ENCODE measurements at places on chromosomes 7 and 10.

DNA sequence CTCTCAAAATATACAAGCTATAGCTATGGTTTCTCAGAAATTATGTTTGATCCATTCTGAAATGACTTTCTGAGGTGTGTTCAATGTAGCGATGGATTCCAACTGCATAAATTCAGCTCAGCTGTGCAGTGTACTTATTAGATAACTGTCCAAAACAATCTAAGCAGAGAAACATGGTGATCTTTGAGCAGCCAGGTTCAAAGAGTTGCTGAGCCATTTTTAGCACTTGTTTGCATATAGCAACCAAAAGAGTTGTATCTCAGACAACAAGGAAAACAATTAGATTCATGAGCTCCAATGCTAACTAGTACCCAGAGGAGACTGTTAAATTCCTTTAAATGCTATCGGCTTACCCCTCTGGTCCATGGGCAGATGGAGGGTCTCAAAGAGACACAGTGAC lies 15.9 kb upstream of the KCNIP2 start:
- H3K36me3 ChIP-seq, result no peaks in the 10 kb centered on the region
- no peak for DNase-seq
- peaks cover 27% of the 10 kb centered on the region for H3K4me1 ChIP-seq

DNA sequence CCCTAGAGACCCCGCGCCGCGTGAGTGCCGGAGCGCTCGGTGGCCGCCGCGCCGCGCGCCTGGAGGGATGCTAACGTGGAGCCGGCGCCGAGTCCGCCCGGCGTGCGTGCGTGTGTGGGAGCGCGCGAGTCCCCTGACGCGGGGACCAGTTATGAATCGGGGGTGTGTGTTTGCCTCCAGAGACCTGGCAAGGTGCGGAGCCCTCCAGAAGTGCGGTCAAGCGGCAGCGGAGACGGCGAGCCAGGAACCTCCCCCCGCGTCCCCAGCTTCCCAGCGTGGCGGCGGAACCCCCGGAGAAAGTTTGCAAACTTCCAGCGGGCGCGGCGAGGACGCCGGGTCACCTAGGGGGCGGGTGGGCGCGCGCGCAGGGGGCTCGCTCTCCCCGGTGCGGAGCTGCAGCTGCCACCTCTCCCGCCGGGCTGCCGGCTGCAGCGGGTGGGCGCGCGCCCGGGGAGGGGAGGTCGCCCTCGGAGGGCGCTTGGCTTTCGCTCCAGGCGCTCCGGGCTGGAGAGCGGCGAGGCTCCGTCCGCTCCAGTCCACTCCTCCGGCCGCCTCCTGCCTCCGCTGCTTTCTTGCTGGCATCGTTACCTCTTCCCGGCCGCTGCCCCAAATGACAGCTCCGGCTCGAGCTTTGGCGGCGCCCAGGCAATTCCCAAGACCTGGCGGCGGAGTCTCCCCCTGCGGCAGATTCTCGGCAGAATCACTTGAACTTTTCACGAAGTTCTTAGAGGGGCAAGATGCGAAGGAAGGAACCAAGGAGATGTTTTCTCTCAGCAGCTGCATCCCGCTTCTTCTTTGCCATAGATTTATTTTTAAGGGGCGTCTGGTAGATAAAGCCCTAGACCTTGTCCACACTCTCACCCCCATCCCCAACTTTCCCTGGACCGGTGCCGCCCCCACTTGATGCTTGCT lies 2.3 kb upstream of the CREB5 start:
- H3K36me3 ChIP-seq, result no peaks in the 10 kb centered on the region
- H3K4me1 ChIP-seq, result no peaks in the 10 kb centered on the region
- DNase-seq, result peak; percentile 57
- H3K27me3 ChIP-seq, result peaks cover 58% of the 10 kb centered on the region
- peak overlapping the region; percentile 61 for H3K4me3 ChIP-seq

DNA sequence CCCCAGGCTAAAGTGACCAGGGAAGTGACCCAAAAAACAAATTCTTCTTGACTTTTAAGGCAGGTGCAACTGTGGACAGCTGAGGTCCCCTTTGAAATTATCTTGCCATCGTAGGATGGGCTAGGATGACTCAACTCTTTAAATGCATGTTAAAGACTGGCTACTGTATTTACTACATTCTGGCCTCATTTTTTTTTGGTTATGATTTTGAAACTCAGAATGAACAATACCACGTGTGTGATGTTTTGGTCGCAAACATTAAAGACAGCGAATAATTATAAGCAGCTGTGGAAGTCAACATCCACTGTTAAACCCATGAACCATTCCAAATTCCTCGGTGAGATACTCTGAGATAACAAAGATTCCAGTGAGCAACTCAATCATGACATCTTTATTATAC lies 1.2 kb upstream of the SLC13A4 start:
- no peaks in the 10 kb centered on the region for H3K4me1 ChIP-seq

DNA sequence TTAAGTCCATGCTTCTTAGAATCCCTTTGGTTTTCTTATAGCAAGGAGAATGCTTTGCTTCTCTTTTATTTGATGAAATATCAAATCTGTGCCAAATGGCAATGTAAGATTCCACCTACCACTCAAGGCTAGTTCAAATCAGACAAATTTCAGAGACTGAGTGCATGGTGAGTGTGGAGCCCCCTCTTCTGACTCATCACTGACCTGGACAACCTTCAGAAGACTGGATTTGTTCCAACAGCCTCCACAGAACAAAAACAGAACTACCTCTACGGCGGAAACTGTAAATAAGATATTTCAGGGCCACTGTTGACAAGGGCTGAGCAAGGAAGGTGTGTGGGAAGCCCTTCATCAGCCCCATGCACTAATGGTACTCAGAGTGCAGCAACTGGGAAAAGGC lies 21.1 kb downstream of the NCAPG2 start:
- no peaks in the 10 kb centered on the region for H3K27me3 ChIP-seq
- no peaks in the 10 kb centered on the region for H3K4me1 ChIP-seq
- no peak for DNase-seq
- no peak overlapping the region for H3K27ac ChIP-seq

GRCh38 chr7:95199779-95200558 lies 124.4 kb downstream of the PON1 start:
- no peak overlapping the region for H3K27ac ChIP-seq
- H3K4me3 ChIP-seq, result no peak overlapping the region
- no peaks in the 10 kb centered on the region for H3K27me3 ChIP-seq
- H3K36me3 ChIP-seq, result no peaks in the 10 kb centered on the region

DNA sequence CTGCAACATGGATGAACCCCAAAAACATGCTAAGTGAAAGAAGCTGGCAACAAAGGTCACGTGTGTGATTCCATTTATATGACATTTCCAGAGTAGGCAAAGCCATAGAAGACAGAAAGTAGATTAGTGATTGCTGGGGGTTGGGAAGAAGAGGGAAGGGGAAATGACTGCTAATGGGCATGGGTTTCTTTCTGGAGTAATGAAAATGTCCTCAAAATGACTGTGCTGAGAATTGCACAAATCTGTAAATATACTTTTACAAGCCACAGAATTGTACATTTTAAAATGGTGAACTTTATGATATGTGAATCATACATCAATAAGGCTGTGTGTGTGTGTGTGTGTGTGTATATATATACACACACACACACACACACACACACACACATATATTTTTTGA lies 15.8 kb downstream of the MMS19 start:
- peaks cover 21% of the 10 kb centered on the region for H3K36me3 ChIP-seq
- no peak for DNase-seq
- H3K27me3 ChIP-seq, result no peaks in the 10 kb centered on the region
- no peak overlapping the region for H3K27ac ChIP-seq

DNA sequence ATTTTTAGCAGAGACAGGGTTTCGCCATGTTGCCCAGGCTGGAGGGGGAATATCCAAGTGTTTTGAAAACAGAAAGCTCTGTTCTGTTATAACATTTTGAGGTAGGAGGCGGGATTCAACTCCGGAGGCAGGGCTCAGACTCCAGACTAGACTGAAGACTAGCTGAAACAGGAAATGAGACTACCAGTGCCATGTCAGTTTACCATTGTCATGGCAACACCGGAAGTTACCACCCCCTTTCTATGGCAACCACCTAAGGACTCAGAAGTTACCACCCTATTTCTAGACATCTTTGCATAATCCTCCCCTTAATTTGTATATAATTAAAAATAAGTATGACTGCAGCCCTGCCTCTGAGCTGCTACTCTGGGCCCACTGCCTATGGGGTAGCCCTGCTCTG lies 1069.1 kb upstream of the AUTS2 start:
- H3K27ac ChIP-seq, result no peak overlapping the region
- H3K4me3 ChIP-seq, result no peak overlapping the region
- no peaks in the 10 kb centered on the region for H3K36me3 ChIP-seq
- peak; percentile 7 for DNase-seq
- no peaks in the 10 kb centered on the region for H3K4me1 ChIP-seq
- H3K27me3 ChIP-seq, result no peaks in the 10 kb centered on the region
